GM12864 (cell line): ENCODE measurements at places on chromosomes 16 and 17.

GRCh38 chr17:38729368-38729885, 714 bp upstream of the CISD3 start:
- DNase-seq = no peak

DNA sequence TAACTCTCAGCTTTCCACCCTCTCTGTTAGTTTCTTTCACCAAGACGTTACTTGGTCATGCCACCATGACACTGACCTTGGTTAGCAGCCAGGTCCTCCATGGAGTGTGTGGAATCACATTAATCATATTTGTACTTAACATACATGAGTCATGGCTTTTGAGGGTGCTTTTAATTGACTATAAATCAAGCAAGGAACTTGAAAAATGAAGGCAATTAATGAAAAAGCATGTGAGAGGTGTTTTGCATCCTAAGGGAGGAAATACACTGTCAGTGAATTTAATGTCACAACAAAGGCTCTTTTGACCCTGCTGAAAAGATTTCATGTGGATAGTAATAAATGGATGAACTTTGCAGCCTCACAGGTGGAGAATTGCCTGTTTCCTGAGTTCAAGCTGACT, 240.7 kb downstream of the CDH13 start:
- no peak for DNase-seq

DNA sequence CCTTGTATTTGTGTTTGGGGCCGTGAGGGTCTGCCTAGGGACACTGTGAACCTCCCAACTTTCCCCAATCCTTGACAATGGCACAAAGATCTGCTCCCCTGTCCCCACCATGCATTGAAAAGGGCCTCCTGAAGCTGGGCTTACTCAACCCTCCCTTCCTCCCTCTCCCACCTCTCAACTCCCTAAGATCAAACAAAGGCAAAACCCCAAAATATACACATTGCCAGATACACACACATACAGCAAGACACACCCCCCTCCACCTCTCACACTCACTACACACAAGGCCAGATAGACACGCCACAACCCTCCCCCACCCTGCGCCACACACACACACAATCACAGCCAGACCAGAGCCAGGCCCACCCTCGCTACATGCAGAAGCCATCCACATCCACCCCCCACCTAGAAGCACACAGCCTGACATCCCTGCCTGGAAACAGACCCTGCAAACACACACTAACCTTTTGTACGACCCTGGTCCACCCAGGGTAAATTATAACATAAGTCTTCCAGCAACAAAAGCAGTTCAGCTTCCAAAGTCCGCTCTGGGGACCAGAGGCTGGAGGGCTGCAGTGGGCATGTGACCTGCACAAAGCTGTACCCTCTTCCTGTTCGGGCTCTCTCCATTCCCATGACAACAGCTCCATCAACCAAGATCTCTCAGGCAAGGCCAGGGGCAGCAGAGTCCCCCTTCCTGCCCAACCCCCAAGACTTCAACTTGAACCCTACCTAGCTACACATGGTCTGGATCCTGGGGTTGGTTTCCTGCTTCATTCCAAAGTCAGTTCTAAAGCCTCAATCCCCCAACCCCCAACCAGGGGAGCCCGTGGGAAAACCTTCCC, 1.9 kb downstream of the PCGF2 start:
- no peak for DNase-seq

GRCh38 chr17:68302066-68302564, 10.8 kb downstream of the ARSG start:
- DNase-seq = no peak
